Stimulated activated CD8-positive, alpha-beta memory T cell treated with anti-CD3 and anti-CD28 coated beads, Interleukin-4, amount 100 ng/mL, for 4 hours (primary cell): ENCODE measurements at places on chromosomes 7 and 10.

DNA sequence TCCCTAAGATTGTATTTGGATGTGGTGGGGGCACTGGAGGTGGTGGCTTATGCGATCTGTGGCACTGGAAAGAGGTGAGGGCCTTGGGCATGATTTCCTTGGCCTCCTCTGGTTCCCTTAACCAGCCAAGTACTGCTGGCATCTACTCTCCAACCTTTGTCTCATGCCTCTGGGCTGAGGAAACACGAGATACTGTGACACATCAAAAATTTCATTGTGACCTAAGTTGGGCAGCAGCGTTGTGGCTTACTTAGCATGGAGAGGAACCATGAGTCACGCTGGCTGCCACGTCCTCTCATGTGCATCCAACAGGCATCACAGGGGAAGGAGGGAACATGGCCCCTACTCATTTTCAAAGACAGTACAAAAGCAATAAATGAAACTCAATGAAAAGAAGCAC, 29.7 kb upstream of the GSDME start:
- DNase-seq, result no peak

GRCh38 chr10:13831711-13832141, 245.0 kb downstream of the PRPF18 start:
- DNase-seq, result no peak

DNA sequence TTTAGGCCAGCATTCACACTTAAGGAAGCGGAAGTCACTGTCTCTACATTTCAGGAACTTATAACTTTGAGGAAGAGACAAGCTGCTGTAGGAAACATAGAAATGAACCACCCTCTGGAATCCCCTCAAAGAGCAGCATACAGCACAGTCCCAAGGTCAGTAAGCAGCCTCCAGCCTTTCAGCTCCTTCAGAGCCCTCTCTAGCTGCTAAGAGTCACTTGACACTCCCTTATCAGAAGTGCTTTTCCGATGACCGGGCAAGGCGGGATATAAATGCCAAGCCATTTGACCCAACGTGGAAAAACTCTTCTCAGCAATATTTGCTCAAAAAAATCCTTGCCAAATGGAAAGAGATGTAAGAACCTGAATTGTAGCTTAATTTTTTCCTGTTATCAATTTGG, 1284.3 kb downstream of the XPNPEP1 start:
- DNase-seq, result no peak

DNA sequence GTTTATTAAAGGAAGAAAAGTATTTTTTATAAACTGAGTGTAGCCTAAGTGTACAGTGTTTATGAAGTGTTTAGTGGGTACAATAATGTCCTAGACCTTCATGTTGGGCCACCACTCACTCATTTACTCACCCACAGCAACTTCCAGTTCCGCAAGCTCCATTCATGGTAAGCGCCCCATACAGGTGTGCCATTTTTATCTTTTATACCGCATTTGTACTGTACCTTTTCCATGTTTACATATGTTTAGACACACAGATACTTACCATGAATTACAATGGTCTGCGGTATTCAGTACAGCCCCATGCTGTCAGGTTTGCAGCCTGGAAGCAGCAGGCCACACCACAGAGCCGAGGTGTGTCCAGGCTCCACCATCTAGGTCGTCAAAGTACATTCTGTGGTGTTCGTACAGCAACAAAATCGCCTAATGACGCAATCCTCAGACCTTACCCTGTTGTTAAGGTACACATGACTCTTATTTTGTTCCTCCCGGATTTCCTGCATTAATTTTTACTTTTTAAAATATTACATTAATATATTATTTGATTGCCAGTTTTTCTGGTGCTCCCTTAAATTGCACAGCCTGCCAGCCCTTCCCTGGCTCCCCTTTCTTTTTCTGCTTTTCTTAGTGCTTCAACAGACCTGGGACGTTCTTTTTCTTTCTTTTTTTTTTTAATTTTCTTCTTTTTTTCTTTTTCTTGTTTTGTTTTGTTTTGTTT, 881 bp upstream of the SSBP1 start:
- DNase-seq, result no peak

- DNase-seq, result no peak
Measured at GRCh38 chr10:23613900-23614299, 175.0 kb downstream of the OTUD1 start.

DNA sequence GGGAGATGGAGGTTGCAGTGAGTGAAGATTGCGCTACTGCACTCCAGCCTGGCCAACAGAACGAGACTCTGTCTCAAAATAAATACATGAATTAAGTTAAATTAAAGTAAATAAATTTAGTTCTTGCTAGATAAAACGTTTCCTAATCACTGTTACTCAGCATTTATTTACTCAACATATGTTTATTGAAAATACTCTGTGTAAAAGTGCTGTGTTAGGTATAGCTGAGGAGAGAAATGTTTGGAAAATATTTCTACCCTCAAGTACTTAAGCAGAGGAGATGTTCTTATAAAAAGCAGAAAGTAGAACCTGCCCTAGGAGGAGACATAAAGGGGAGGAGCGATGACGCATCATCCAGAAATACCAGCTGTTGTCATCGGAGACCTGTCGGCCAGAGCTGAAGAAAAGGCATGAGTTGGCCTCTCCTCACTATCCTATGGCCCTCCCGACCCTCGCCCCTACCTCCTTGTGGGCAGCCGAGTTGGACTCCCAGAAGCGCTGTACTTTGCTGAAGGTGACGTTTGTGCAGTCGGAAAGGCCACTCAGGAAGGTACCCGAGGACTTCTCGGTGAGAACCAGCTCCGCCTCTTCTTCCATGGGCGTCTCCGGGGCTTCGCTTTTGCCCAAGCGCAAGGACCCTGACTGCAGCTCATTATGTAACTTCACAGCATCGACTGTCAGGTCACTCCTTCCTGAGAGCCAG, 1.1 kb downstream of the RRP12 start:
- DNase-seq, result no peak

DNA sequence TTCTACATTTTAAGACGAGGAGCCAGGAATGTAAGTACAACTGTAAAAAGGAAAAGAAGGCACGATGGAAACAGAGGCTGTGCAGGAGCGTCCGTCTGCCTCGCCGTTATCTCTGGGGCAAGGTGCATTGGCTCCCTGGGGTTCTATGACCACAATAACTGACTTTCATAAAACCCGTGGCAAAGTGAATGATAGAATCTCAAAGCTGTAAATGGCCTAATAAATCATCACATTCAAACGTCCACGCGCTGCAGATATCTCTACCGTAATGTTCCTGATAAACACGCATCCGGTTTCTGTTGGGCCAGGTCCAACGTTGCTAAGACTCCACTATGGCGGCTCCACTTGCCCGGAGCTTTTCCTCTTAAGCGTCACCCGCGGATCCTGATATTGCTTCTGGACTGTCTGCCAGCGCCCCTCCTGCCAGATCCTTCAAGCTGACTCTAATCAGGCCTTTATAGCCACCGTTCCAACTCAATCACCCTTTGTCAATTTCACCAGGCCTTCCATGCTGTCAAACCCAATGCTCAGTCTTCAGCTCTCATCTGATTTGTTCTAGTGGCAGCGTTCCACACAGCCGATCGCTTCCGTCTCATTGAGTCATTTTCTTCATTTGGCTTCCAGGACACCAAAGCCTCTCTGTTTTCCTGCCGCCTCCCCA, 265.6 kb upstream of the FOXK1 start:
- DNase-seq, result no peak

- DNase-seq, result no peak
Measured at GRCh38 chr7:23893942-23894891, 184.2 kb downstream of the STK31 start.

- DNase-seq, result no peak
Measured at GRCh38 chr10:95832216-95833041, 75.3 kb upstream of the CC2D2B start.

DNA sequence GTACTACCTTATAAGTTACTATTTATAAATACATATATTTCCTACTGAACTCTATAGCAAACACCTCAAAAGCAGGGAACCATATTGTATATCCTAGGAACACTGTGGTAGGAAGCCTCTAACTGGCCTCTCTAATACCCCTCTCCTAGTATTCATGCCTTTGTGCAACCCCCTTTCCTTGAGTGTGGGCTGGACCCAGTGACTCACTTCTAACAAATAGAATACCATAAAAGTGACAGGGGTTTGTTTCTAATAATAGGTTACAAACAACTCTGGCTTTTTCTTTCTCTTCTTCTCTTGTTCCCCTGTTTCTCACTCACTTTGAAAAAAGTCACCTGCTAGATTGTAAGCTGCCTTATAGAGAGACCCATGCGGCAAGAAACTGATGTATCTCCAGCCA, 51.6 kb upstream of the MACC1 start:
- DNase-seq, result no peak

GRCh38 chr10:807958-808353, 118.5 kb upstream of the DIP2C start:
- no peak for DNase-seq

DNA sequence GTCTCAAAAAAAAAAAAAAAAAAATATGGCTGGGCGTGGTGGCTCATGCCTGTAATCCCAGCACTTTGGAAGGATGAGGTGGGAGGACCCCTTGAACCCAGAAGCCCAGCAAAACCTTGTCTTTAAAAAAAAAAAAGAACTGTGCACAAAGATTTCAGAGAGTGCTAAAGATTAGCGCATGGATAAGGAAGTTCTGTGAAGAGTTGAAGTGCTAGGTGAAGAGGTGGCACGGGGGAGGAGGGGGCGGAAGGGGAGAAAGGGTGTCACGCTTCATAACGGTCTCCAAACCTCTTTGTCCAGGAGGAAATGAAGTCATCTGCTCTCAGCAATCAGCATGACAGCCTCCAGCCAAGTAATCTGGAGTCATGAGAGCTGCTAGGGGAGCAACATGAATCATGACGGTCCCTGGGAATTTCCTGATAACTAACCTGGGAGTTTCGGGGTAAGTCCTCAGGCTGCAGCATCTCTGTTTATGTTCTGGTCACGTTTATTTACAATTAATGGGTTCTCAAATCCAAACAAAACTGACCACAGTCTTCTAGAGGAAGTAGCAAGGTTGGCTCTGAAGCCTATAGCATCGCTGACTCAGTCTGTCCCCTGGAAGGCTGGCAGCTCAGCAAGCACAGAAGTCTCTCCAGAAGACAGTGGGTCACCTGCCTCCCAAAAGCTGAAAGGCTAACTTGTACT, 1.9 kb upstream of the PLAU start:
- DNase-seq, result peak; percentile 63

GRCh38 chr7:148914208-148914777, 30.2 kb upstream of the EZH2 start:
- no peak for DNase-seq

DNA sequence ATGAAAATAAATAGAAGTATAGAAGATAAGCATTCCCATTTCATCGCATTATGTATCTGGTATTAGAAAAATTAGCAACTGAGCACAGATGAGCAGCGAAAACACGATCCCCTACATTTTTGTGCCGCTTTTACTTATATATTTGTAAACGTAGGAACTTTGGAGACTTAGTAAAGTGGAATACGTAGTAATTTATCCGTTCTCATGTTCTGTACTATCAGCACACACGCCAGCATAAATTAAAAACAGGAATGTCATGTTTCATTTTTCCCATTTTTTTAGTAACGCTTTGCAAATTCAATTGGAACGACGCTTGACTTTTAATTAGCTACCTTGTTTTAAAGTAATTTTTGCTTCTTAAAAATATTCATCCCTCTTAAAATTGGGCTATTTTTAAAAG, 2.4 kb downstream of the ZNRF2 start:
- no peak for DNase-seq

DNA sequence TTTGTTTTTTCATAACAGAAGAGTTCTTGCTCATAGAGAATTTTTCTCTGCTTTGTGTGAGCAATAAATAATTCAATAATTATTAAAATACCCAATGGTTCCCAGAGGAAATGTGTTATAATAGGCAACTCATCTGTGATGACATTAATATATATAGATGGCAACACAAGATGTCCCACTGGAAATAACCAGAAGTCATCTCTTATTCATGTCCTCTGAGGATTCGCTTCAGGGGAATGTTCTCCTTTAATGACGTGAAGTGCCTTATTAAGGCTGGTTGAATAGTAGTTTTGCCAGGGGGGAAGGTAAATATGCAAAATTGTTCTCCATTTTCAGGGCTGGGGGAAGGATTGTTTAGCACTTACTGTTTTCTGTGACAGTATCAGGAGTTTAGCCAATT, 3.1 kb downstream of the SLC39A12 start:
- DNase-seq, result no peak

DNA sequence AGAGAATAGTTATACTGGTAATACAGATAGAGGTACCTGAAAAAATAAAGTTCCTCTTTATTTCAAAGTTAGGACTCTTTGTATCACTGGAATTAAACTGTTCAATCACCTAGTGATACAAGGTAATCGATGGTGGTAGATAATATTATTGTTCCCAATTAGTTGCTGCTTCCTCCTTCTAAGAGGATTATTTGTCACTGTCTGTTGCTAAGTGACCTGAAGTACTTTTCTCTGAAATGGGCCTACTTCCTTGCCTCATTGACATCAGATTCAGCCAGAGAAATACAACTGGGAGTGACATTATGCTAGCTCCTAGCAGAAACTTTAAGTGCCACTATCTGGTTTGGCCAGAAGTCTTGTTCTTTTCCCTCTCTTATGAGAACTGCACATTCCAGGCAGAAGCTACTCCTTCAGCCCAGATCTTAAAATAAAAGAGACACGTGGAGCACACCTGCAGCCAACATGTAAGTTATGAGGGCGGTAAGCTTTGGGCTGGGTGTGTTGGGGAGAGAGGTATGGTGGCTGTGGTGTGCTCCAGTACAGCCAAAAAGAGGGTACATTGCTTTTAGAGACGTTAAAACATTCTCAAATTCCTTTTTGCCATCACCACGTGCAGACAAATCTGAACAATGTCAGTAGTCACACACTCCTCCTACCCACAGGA, 54.8 kb downstream of the MINDY3 start:
- no peak for DNase-seq

GRCh38 chr7:26898891-26899290, 34.5 kb upstream of the SKAP2 start:
- DNase-seq, result no peak

DNA sequence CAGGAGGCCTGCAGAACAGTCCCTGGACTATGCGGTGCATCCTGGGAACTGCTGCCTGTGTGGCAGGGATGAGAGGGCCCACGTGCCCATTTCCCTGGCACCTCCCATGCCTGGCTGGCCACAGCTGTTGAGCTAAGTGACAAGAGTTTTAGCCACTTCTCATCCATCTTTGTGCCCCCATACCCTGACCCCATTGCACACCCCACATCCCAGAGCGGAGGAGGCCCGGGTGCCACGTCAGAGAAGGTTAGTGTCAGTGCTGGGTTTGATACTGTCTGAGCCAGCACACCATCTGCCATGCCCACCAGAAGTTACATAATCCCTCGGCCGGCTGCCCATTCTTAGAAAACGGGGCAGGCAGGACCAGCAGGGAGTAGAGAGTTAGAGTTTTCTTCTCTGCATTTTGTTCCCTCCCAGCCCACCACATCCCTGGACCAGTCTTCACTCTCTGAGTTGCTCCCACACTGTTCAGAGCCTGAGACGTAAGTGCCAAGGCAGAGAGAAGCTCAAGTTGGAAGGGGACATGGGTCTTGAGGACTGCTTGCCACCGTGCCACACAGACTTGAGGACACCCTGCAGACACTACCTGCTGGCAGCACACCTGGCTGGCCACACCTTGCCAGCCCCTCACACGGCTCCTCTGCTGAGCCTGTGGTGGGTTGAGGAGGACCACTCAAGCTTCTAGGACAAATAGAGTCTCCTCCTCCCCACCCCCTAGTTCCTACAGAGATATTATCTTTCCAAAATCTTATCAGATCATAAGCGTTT, 13.1 kb downstream of the UNC5B start:
- DNase-seq, result no peak
